ENCODE measurements at places on chromosomes 6 and 20.

GRCh38 chr6:9186148-9186547 is 750.8 kb upstream of the SLC35B3 start:
- H3K27me3 ChIP-seq = no peaks in the 10 kb centered on the region
- DNase-seq = no peak
- no peaks in the 10 kb centered on the region for H3K36me3 ChIP-seq

DNA sequence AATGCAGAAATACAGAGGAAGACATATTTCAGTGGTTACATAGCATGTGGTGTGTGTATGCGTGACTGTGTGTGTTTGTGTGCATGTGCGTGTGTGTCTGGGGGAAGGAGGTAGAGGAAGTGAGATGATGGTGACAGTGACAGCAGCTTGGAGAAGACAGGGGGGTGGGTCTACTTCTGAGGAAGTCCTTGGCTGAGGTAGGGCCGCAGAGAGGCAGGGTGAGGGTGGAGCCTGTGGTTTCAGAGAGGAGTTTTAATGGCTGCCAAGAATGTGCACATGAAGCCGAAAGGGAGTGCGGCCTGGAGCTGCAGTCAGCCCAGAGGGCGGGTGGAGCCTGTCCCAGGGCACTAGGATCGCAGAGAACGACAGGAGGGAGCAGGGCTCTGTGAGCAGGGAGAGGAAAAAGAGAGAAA is 22.7 kb upstream of the RNF24 start:
- H3K4me3 ChIP-seq = peak overlapping the region; percentile 2
- DNase-seq = peak; percentile 82
- H3K27me3 ChIP-seq = no peaks in the 10 kb centered on the region
- H3K4me1 ChIP-seq = peaks cover 11% of the 10 kb centered on the region
- H3K36me3 ChIP-seq = no peaks in the 10 kb centered on the region

GRCh38 chr6:74840953-74841352 is 364.9 kb downstream of the COL12A1 start:
- H3K4me3 ChIP-seq = no peak overlapping the region
- no peak overlapping the region for H3K27ac ChIP-seq
- no peak for DNase-seq
- H3K27me3 ChIP-seq = no peaks in the 10 kb centered on the region

GRCh38 chr20:49724408-49725223 is 10.9 kb upstream of the B4GALT5 start:
- H3K36me3 ChIP-seq = no peaks in the 10 kb centered on the region
- no peak overlapping the region for H3K4me3 ChIP-seq
- H3K4me1 ChIP-seq = peaks cover 2% of the 10 kb centered on the region
- H3K27ac ChIP-seq = no peak overlapping the region
- no peaks in the 10 kb centered on the region for H3K27me3 ChIP-seq

- H3K27ac ChIP-seq = no peak overlapping the region
- peaks cover 13% of the 10 kb centered on the region for H3K36me3 ChIP-seq
- H3K4me3 ChIP-seq = no peak overlapping the region
- DNase-seq = peak; percentile 41
- no peaks in the 10 kb centered on the region for H3K27me3 ChIP-seq
Measured at GRCh38 chr6:148325316-148326068, 17.1 kb upstream of the SASH1 start.

DNA sequence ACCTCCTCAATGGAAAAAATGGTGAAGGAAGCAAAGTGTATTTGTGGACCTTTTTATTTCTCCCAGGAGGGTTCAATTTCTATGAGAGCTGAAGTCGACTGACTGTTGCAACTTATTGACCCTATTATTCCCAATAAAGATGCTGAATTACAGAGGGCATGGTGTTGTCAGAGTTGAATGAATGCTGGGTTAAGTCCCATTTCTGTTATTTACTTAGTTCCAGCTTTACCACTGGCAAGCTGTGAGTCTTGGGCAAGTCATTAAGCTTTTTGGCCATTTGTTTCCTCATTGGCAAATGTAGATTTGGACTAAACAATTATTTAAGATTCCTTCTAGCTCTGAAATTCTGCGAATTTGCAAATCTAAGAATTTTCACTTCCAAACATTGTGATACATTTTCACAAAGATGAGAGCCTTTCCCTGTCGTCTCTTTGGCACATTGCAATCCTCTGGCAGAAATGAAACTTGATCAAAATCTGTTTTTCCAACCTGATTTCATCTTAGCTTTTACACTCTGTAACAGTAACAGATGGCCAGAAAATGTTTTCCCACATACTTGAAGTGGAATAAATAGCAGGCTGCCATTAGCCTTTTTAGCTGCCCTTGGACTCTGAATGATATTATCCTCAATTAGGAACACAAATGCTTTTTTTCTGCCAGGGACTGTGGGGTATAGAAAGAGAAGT is 21.3 kb downstream of the BLTP3A start:
- H3K27me3 ChIP-seq = no peaks in the 10 kb centered on the region
- peaks cover 5% of the 10 kb centered on the region for H3K4me1 ChIP-seq
- no peak overlapping the region for H3K27ac ChIP-seq
- no peaks in the 10 kb centered on the region for H3K36me3 ChIP-seq

- no peak for DNase-seq
- H3K36me3 ChIP-seq = peaks cover 53% of the 10 kb centered on the region
- H3K27me3 ChIP-seq = no peaks in the 10 kb centered on the region
- H3K4me3 ChIP-seq = no peak overlapping the region
Measured at GRCh38 chr6:49430866-49431265, 32.2 kb downstream of the MMUT start.

- peak overlapping the region; percentile 38 for H3K4me3 ChIP-seq
- peaks cover 17% of the 10 kb centered on the region for H3K4me1 ChIP-seq
- H3K36me3 ChIP-seq = peaks cover 23% of the 10 kb centered on the region
- DNase-seq = no peak
Measured at GRCh38 chr6:134172706-134173365, 120.4 kb upstream of the SLC2A12 start.

DNA sequence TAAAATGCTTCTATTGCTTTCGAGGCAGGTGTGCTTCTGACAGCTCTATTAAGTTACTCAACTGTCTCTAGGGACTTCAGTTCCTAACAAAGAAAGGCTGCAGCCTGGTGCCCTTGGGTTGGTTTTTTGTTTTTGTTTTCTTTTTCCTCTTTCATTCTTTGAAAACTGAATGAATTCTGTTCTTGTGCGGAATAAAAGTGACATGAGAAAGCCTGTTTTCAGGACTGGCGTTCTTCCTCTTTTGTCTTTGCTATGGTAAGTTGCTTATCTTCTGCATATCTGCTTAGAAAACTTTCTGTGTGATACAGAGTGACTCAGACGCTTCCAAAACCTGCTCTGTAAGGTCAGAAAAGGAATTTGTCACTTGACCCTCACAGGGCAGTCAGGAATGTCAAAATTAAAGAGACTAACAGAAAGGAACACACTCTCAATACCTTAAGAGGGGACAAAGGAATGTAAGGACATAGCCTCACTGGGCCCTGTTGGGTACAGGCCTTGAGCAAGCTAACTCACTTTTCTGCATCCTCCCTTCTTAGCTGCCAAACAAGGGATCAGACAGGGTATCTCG is 56.2 kb upstream of the NHSL1 start:
- DNase-seq = peak; percentile 49
- H3K4me3 ChIP-seq = no peak overlapping the region
- H3K4me1 ChIP-seq = no peaks in the 10 kb centered on the region

- H3K36me3 ChIP-seq = no peaks in the 10 kb centered on the region
- no peak overlapping the region for H3K27ac ChIP-seq
- H3K27me3 ChIP-seq = peaks cover 2% of the 10 kb centered on the region
- no peak overlapping the region for H3K4me3 ChIP-seq
- DNase-seq = no peak
Measured at GRCh38 chr6:163748886-163749285, 334.4 kb downstream of the QKI start.

DNA sequence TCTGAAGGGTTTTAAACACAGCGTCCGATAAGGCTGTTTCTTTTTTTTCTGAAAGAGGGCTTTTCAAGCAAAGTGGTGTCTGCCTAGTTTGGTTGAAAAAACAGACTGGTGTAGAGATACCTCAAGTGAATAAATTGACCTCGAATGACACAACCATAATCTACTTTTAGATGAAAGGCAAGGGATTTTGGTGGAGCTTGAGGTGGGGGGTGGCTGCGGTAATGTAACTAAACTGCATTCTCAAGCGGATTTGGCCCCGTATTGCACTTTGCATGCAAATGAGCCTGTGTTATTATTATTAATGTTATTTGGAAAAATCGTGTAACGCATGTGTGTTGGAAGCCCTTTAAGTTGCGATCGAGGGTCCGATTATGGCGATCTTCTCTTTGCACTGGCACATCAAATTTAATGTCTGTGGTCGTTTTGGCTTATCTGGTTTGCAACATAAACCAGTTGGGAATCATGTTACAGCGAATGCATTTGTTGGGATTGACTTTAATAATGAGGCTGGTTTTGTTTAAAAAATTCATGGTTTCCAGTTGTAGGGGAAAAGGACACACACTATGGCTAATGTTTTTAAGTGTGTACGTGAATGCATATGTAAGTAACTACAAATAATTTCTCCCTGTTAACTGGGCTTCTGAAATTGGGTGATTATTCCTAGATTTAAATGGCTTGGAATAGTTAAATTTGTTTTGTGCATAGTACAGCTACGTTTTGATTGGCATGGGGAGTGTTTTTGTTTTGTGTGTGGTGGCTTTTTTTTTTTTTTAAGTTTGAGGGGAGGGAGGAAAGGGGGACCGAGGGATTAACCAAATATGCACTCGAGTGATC is 1.0 kb downstream of the JARID2 start:
- DNase-seq = peak; percentile 38
- no peaks in the 10 kb centered on the region for H3K36me3 ChIP-seq
- H3K4me1 ChIP-seq = peaks cover 4% of the 10 kb centered on the region
- H3K27me3 ChIP-seq = no peaks in the 10 kb centered on the region

DNA sequence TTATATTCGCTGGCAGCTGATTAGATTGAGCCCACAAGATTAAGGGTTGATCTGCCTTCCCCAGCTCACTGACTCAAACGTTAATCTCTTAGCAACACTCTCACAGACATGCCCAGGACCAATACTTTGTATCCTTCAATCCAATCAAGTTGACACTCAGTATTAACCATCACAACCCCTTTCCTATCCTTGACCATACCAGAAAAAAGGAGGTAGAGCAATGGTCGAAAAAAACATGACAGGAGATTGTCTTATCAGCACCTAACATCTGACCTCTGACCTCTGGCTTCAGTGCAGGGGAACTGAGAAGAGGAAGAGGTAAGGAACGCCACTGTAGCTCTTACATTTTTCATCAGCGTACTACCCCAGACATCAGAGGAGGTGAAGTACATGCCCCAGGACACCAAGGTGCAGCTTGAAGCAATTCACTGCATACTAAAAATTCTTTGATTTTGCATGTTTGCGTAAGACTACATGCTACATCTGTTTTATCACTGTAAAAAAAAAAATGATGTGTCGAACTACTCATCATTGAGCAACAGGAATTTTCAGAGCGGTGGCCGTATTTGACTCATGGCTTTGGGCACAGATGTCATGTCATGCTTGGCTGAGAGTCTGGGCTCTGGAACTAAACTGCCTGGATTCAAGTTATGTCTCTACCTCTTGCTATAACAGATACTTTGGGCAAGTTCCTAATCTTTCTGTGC is 188.0 kb upstream of the TAB2 start:
- H3K4me3 ChIP-seq = no peak overlapping the region
- no peaks in the 10 kb centered on the region for H3K27me3 ChIP-seq
- peak overlapping the region; percentile 70 for H3K27ac ChIP-seq
- DNase-seq = peak; percentile 53

GRCh38 chr20:35226884-35227681 is 593 bp downstream of the MMP24 start:
- peak overlapping the region; percentile 56 for H3K4me3 ChIP-seq
- H3K27ac ChIP-seq = no peak overlapping the region
- peaks cover 30% of the 10 kb centered on the region for H3K27me3 ChIP-seq
- peaks cover 12% of the 10 kb centered on the region for H3K4me1 ChIP-seq
- peak; percentile 56 for DNase-seq

DNA sequence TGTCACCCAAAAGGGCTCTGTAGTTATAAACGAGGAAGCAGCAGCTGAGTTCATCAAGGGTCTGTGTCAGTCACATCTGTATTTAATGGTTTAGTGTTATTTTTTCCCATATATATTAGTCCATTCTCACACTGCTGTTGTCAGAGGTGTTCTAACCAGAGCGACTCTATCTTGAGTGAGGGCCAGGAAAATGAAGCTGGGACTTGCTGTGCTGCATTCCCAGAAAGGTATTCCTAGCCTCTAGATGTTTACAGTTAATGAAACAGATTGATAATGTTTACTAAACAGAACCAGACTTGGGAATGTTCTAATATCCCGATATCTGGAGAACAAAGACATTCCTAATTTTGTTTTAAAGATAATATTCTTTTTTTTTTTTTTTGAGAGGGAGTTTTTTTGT is 48.0 kb upstream of the SEC63 start:
- DNase-seq = no peak
- no peaks in the 10 kb centered on the region for H3K27me3 ChIP-seq
- H3K36me3 ChIP-seq = no peaks in the 10 kb centered on the region
- H3K4me3 ChIP-seq = no peak overlapping the region
- H3K27ac ChIP-seq = no peak overlapping the region
- peaks cover 3% of the 10 kb centered on the region for H3K4me1 ChIP-seq

DNA sequence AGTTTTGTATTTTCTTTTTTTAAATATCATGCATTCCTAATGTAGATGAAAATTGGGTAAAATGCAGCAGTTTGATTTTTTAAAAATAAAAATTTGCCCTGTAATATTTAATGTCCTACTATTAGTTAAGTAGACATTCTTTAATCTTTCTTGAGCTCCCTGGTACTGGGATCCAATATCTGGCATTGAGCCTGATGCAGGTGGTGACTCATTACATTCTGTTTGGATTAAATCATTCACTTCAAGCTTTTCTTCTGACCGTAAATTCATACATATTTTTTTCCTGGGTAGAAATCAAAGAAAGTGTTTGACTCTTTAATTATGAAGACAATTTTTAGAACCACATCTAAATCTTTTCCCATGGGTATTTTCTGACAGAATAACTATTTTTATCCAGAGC is 768.8 kb upstream of the SLC35B3 start:
- H3K27ac ChIP-seq = no peak overlapping the region
- no peaks in the 10 kb centered on the region for H3K36me3 ChIP-seq
- no peaks in the 10 kb centered on the region for H3K27me3 ChIP-seq
- H3K4me3 ChIP-seq = no peak overlapping the region

DNA sequence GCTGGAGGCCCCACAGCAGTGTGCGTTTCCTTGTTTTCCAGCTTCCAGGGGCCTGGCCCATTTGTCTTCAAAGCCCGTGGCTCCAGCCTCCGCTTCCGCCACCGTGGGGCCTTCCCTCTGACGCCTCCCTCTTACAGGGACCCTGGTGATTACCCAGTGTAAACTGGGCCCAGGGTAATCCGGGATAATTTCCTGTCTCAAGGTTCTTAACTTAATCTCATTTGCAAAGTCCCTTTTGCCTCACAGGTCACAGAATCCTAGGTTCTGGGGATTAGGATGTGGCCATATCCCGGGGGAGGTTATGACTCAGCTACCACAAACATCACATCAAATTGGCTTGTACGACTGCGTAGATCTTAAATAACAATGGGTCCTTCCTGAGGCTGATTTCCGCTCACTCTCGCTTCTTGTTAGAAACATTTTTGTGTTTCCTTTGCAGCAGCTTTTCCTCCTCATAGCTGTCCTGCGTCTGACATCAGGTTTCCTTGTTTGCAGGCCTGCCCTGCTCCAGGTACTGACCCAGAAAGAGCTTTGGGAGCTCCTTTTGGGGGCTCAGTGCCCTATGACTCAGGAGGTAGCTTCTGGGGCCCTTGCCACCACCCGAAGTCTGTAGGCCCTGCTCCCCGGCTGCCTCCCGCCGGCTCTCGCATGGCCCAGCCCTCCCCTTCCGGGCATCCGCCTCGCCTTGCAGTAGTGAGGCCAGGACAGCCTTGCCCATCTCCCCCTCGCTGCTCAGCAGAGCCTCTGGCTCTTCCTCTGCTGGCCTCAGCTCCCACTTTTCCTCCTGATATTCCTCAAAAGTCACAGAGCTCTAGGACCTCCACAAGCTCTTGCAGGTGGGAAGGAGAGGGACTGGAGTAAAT is 100.5 kb downstream of the ERMARD start:
- H3K4me3 ChIP-seq = no peak overlapping the region
- no peak overlapping the region for H3K27ac ChIP-seq
- H3K36me3 ChIP-seq = no peaks in the 10 kb centered on the region
- DNase-seq = peak; percentile 45
- no peaks in the 10 kb centered on the region for H3K4me1 ChIP-seq

Data from mesenchymal stem cell (in vitro differentiated cells and primary cell).